ENCODE measurements at places on chromosomes 4 and X.

DNA sequence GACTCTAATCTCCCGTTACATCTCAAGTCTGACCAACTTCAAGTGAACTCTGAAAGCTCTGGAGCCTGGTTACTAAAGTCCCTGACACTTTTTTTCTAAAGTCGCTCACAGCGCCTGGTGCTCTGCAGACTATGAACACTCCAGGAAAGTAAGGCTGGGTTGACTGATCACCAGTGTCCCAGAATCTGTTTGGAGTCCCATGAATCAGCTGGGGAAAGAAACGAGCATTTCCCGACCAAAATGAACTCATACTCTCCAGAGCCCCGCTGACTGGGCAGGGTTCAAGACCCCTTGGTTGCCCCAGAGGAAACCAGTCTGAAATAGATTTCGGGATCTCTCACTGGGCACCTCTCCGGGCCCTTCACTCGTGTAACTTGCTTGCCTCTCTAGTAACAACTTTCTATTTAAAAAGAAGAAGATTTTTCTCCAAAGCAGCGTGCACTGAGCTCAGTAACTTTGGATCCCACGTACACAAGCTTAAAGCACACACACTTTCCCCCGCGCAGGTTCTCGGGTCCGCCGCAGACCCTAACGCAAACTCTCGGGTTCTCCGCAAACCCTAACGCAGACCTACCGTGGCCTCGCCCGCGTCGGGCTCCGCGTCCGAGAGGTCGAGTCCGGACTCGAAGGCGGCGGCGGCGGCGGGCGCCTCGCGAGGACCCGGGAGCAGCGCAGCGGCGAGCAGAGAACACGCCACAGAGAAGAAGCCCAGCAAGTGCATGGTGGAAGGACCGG, 964 bp downstream of the VEGFC start:
- DNase-seq, result peak; percentile 64

DNA sequence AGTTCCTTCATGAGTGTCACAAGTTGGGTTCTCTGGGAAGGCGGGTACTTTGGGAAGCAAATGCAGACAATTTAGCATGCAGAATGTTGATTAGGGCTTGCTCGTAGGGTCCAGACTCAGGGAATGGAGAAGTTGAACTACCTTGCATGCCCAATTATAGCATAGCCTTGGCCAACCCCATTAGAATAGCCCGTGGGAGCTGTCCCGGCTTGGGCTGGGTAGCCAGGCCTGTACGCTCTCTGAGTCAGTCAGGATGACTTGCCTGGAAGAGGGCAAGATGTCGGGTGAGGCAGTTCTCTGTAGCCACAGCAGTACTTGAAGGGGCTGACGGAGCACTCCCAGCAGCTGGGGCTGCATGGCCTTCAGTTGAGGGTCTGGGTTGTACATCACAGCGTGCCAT, 19.5 kb downstream of the KIAA0232 start:
- DNase-seq, result no peak

GRCh38 chr4:15239866-15240265, 188.0 kb upstream of the C1QTNF7 start:
- no peak for DNase-seq

DNA sequence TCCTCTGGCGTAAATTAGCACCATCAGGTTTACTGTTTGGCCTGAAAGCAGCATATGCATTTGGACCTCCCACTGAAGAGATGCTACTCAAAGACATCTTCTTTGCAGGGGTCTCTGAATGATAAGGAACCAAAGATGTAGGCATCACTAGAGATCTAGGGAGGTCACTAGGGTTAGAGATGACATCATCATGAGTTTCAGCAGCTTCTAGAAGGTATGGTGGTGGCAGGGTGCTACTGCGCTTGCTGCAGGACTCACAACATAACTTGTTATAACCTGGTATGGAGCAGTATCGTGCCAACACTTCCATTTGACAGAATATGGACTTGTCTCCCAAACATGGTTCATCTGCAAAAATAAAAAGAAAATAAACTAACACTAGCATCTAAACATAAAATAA, 251.6 kb downstream of the NPFFR2 start:
- no peak for DNase-seq

DNA sequence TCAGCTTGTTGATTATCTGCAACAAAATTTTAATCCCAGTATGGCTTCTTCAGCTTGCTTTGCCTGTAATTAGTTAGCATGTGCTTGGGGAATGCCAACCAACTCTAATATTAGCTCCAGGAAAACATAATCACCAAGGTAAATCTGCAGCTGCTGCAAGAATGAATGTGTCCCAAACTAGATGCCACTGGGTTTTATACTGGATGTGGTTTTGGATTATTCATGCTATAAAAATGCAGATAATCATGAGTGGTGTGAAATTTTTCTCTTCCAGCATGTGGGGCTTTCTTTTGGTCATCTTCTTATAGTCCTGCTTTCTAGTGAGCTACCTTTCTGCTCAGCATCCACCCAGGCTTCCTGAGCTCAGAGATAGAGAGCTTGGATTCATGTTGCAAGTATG, 295.9 kb upstream of the CASK start:
- DNase-seq, result no peak

DNA sequence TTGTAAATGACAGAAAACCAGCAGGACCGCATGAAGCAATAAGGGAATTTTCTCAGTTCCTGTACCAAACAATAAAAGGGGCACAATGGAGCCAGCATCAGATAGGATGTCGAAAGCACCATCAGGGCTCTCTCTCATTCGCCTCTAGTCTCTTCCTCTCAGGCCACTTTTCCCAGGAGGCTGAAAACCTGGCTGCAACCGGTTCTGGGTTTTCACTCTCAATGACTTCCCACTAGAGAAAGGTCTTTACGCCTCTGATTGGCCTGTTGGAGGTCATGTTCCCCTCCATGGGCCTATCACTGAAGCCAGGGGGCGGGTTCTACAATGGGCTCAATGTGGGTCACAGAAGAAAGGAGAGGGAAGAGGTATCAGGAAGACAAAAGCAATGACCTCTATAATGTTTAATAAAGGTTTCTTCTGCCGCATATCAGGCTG, 29.3 kb downstream of the ZNF827 start:
- peak; percentile 85 for DNase-seq

- no peak for DNase-seq
Observed at GRCh38 chrX:38099688-38100087, 93.3 kb downstream of the SYTL5 start.

DNA sequence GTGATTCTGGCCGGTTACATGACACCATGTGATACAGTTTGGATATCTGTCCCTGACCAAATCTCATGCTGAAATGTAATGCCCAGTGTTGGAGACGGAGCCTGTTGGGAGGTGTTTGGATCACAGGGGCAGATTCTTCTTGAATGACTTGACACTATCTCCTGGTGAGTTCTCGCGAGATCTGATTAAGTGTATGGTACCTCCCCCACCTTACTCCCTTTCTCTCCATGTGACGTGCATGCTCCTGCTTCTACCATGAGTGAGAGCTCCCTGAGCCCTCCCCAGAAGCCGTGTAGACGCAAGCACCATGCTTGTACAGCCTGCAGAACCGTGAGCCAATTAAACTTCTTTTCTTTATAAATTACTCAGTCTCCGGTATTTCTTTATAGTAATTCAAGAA, 23.6 kb downstream of the CPE start:
- no peak for DNase-seq

DNA sequence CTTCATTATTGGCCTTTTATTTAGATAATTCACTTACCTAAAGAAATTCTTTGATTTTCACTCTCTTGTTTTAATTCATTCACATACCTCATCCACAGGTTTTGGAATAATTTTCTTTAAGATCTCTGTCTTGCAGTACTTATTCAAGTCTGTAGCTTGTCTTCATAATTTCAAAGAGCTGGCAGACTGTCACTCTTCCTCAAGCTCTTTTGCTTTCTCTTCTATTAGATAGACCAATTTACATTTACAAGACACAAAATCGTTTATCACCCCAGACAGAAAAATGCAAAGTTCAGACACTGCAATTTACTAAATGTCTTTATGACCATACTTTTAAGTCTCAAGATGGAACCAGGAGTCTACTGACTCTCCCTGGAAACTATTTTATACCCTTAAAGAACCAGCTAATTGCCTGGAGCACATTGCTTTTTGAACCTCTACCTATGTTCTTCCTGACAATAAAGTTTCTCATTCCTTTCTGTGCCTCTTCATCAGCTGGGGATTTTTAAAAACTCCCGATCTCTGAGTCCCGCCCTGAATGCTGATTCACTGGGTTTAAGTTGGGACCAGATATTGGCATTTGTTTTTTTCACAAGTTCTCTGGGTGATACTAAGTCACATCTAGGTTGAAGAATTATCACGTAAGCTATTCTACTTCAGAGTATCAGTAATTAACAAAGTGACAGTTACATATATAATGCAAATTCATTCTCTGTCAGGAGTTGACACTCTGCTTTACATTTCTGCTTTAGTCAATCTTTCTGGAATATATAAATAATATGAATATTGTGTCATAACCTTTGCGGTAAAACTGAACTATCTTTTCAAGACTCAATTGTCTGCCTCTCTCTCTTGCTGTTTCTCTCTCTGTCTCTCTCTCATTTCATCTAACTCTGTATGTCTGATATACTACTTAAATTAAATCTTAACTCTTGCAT, 196.4 kb downstream of the PCDH7 start:
- no peak for DNase-seq

DNA sequence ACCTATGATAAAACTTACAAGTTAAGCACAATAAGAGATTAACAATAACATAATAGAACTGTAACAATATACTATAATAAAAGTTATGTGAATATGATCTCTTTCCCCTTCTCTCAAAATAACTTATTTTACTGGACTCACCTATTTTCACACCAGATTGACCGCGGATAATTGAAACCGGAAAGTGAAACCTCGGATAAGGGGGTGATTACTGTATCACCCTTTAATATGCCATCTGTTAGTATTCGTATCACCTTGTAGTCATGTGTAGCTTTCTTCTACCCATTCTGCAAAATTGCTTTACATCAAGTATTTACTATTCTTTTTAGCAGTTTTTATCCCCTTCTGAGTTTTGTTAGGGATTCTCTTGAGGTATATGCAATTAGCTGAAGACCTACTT, 1.8 kb downstream of the SPCS3 start:
- no peak for DNase-seq

DNA sequence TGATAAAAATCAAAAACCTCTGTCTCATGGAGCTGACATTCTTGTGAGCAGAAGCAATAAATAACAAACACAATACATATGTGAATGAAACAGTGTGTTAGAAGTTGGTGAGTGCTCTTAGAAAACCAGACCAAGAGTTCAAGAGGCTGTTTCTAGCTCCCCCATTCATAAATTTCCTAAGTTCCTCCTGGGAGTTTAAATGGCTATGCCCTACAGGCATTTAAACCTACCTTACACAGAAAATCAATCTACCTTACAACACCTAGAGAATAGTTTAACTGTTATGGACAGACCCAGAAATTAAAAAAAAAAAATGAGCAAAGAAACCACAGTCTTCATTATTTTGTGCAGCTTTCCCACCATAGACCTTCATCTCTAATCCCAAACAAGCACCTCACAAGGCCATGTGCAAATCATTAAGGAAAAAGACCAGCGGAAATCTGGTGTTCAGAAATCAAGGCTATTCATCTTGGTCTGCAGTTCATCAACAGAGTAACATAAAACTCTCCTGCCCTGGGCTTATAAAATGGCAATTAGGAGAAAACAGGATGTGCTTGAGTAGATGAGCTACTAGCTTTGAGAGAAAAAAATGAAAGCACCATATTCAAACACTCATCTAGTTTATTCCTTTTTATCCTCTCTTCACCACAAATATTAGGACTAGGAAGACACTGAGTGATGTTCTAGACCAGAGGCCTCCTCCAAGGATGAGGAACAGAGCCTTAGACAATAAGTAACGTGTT, 147.2 kb downstream of the SHROOM3 start:
- DNase-seq, result no peak

DNA sequence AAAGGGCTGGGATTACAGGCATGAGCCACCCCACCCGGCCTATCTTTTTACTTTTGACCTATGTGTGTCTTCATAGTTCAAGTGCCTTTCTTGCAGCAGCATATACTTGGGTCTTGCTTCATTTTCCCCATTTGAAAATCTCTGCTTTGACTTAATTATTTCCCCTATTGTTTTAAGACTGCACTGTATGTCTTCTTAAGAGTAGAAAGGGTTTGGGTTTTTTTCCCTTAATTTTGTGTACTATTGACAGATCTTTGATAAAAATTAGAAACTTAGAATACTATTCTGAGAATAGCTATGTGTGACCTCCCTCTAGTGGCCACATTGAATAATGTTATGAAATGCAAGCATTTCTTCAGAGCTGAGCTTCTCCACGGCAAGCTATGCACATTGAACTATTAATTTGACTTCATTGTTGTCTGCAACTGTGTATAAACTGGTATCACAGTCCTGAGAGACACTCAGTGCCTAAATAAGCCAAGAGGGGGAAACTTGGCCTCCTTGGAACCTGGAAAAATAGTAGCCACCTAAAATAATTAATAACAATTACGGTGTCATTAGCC, 8.7 kb upstream of the SLC25A4 start:
- no peak for DNase-seq

GRCh38 chrX:53184836-53185235, 40.2 kb downstream of the KDM5C start:
- no peak for DNase-seq

DNA sequence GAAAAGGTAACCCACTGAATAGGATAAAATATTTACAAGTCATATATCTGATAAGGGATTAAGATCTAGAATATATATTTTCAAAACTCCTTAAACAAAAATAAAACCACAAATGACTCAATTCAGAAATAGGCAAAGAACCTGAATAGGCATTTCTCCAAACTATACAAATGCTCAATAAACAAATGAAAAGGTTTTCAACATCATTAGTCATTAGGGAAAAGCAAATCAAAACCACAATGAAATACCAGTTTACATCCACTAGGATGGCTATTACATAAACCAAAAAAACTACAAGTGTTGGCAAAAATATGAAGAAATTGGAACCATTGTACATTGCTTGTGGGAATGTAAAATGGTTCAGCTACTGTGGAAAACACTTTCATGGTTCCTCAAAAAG, 167.0 kb upstream of the GALNT7 start:
- DNase-seq, result no peak

- DNase-seq, result no peak
Observed at GRCh38 chr4:7900334-7900909, 39.2 kb downstream of the AFAP1 start.

GRCh38 chrX:68938244-68939004, 109.6 kb downstream of the EFNB1 start:
- no peak for DNase-seq

GRCh38 chrX:148459343-148459742, 41.1 kb upstream of the AFF2 start:
- DNase-seq, result no peak
